ENCODE measurements at places on chromosomes 6 and 20.

DNA sequence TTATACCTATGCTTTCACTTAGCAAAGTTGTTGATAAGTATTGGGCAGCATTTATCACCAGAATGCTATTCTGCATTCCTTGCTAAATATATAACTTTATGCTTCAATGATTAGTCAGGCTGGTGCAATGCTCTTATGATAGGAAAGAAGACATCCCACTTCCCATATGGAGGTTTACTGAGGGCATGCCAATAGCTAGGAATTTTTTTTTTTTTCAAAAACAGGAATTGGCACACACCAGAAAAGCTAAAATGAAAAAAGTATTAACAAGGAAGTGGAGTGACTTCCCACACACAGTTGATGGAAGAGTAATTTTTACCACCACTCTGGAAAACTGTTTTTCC lies 90.8 kb downstream of the FRK start:
- DNase-seq = no peak

- DNase-seq = no peak
Measured at GRCh38 chr20:1435337-1435699, 31.3 kb downstream of the NSFL1C start.

GRCh38 chr20:59471653-59472421 lies 132.5 kb upstream of the PHACTR3 start:
- no peak for DNase-seq

GRCh38 chr20:44247131-44247571 lies at the start of gene GDAP1L1:
Gene GDAP1L1, plus strand, starts transcription at chr20:44247308. Its CDS starts 27 bp downstream, at chr20:44247335.
- no peak for DNase-seq

GRCh38 chr20:51003753-51004152 lies 19.2 kb downstream of the KCNG1 start:
- DNase-seq = no peak

Data from erythroblast (primary cell).